IMR-90 (cell line): ENCODE measurements at places on chromosomes 6 and 20. TPM values are rescaled to one million over a fixed set of nuclear protein-coding genes. Genes with fewer than 3 reads are reported as not detected.
A peak's percentile ranks its signal among the peaks of the same experiment; 100 is the strongest.

GRCh38 chr6:43427406-43428111 lies at the start of gene ABCC10:
ABCC10 (plus strand) TSS chr6:43427541; CDS start chr6:43427979, 438 bp downstream.
- DNase-seq = peak; percentile 95

BPIFB6 gene
- not detected in 2 replicates for total RNA-seq

SLC26A8 gene
- total RNA-seq = not detected in 2 replicates

- no peak for DNase-seq
These were observed 8.7 kb downstream of the TRIB3 start for GRCh38 chr20:389220-389619.

SFT2D1 gene
- total RNA-seq = 10.2 and 31.9 TPM in 2 replicates

GRCh38 chr6:146361128-146361924 lies 182.3 kb upstream of the RAB32 start:
- no peak for DNase-seq

- peak; percentile 45 for DNase-seq
These were observed 171.4 kb downstream of the GMPR start for GRCh38 chr6:16409531-16410441.

GRCh38 chr6:87351583-87351982 lies 7.0 kb downstream of the C6orf163 start:
- DNase-seq = no peak

- DNase-seq = peak; percentile 61
These were observed 33.2 kb upstream of the IGF2R start for GRCh38 chr6:159935633-159936032.

GRCh38 chr6:162344646-162345010 lies 382.9 kb downstream of the PRKN start:
- DNase-seq = no peak
